ENCODE measurements at places on chromosomes 6 and 20. TPM values are rescaled to one million over a fixed set of nuclear protein-coding genes. Genes with fewer than 3 reads are reported as not detected.

KIF6 gene
- total RNA-seq = not detected

SLC52A3 gene
- not detected for total RNA-seq

TNFRSF21 gene
- total RNA-seq = 19.8 TPM

CYP39A1 gene
- total RNA-seq = 0.09 TPM

MOCS1 gene
- 9.3 TPM for total RNA-seq

NHLRC1 gene
- total RNA-seq = 0.99 TPM

CDSN gene
- under 0.01 TPM for total RNA-seq

AMD1 gene
- total RNA-seq = 36.8 TPM

TCP11 gene
- total RNA-seq = not detected

NRSN1 gene
- not detected for total RNA-seq

MUC21 gene
- not detected for total RNA-seq

CCN5 gene
- total RNA-seq = 0.66 TPM

SLC22A7 gene
- total RNA-seq = not detected

ESR1 gene
- under 0.01 TPM for total RNA-seq

DCDC2 gene
- not detected for total RNA-seq
